ENCODE measurements at places on chromosomes 12 and 14.

DNA sequence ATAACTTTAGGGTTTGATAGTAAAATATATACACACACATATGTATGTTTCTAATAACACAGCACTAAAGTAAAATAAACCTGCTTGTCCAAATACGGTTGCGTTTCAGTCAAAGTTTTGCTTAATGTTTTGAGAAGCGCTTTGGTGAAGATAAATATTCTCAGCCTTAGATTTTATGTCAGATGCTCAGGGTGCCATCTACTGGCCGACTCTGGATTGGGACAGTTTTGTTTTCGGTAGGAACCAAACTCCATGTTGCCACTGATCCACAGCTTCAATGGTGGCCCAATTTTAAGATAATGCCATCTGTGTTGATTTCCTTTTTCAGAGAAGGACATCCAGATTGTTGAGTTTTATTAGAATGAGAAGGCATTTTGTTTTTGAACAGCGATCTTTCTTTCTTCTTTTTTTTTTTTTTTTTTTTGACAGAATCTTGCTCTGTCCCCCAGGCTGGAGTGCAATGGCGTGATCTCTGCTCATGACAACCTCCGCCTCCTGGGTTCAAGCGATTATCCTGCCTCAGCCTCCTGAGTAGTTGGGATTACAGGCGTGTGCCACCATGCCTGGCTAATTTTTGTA is 43.1 kb downstream of the LLPH start:
- DNase-seq = peak; percentile 13

DNA sequence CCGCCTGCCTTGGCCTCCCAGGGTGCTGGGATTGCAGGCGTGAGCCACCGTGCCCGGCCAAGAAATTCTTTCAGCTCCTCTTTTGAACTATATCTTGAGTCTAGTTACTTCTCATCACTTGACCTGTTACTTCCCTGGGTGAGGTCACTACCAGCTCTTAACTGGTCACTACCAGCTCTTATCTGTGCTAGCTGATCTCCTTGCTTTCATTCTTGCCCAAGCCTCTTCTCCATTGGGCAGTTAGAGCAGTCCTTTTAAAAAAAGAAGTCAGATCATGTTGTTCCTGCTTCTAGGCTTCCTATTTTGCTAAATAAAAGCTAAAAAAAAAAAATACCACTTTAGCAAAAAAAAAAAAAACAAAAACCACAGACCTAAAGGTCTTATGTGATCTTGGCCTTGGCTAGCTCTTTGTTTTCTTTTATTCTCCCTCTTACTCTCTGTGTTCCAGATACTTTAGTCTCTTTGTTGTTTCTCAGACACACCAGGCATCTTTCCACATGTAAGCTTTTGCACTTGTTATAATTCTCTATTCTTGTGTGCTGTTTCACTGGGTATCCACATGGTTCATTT is 63.5 kb downstream of the RAD51B start:
- no peak for DNase-seq

DNA sequence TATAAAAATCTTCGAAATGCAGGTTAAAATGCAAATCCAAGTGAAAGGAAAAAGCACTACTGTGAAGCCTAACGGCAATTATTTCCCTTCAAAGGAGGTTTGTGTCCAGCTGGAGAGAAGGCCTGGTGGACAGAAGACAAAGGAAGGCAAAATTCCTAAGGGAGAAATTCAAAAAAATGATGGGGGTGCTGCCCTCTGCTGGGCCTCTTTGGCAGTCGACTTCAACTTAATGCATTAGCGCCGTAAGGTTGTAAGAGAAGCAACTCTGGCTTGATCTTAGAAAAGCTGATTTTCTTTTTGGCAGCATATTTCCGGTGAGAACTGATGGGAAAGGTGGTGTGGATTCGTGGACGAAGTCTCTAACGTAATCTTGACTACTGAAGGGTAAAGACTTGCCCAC is 34.3 kb upstream of the CHFR start:
- DNase-seq = no peak

DNA sequence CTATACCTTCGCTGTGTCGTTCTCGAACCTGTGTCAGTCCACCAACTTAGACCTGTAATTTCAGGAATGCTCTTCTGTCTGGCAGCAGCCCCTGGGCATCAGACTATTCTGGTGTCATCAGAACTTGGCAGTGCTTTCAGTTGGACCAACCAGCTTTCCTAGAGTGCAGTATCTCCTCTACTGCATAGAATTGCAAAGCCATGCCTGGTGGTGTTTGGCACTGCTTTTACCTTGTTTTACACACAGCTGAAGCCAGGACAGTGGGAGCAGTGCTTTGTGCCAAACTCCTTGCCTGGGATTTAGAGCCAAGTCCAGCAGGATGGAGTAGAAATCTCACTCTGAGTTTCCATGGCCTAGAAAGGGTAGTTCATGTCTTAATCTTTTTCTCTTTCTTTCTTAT is 1.5 kb downstream of the FLVCR2 start:
- DNase-seq = no peak

DNA sequence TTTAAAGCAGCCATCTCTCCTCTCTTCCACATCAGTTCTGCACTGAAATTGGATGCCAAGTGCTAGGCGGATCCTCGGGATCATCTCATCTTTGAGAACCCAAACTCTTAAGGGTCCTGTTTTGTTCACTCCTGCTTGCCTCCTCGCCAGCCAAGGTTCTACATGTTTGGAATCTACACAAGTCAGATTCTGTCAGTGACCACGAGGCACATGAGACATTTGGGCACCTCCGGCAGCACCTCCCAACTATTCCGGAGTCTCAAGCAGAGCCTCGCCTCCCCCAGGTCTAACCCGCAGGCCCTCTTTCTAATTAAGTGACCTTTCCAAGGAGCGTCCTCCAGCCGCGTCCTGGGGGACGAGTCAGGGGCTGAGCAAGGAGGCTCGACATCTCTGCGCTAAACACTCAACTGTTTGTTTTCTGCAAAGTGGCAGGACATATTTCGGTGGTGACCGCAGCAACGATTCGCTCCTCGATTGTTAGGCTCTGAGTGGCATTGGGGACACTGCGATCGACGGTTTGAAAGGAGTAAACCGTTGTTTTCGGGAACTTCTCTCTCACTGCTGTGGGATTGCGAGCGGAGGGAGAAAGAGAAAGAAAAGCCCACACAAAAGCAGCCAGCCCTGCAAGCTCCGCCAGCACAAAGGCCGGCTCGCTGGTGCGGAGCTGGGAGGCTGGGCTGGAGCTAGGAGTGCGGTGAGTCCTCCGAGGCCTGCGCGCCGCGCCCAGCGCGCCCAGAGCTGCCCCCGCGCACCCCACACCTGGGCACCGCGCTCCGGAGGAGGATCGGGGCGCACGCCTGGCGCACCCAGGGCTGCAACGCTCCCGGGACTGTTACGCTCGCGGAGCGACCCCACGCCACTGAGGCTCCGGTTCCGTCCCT is 640 bp downstream of the ARMH4 start:
- DNase-seq = no peak
